ENCODE measurements at places on chromosomes 1 and 21.

GRCh38 chr1:7076572-7076971 lies 291.3 kb downstream of the CAMTA1 start:
- DNase-seq, result no peak

DNA sequence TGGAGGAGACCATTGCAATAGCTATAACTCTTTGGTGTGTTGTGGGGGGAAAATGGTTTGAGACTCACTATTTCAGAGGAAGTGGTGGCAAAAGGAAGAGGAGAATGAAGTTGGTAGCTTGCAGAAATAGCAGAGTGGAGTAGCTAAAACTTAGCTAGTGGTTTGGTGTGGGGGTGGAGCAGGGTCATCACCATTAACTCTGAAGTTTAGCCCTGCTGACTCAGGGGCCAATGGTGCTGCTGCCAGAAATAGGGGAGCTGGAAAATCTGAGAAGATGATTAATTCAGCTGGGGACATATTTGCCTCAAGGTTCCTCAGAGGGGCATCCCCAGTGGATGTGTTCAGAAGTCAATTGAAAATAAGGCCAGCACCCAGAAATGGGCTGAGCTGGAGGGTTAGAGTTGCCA lies 65.4 kb downstream of the RUNX1 start:
- DNase-seq, result peak; percentile 83

- no peak for DNase-seq
These were observed 135.5 kb upstream of the GRIK3 start for GRCh38 chr1:37169743-37170275.

- no peak for DNase-seq
These were observed 9.0 kb downstream of the NPR1 start for GRCh38 chr1:153687346-153688125.

DNA sequence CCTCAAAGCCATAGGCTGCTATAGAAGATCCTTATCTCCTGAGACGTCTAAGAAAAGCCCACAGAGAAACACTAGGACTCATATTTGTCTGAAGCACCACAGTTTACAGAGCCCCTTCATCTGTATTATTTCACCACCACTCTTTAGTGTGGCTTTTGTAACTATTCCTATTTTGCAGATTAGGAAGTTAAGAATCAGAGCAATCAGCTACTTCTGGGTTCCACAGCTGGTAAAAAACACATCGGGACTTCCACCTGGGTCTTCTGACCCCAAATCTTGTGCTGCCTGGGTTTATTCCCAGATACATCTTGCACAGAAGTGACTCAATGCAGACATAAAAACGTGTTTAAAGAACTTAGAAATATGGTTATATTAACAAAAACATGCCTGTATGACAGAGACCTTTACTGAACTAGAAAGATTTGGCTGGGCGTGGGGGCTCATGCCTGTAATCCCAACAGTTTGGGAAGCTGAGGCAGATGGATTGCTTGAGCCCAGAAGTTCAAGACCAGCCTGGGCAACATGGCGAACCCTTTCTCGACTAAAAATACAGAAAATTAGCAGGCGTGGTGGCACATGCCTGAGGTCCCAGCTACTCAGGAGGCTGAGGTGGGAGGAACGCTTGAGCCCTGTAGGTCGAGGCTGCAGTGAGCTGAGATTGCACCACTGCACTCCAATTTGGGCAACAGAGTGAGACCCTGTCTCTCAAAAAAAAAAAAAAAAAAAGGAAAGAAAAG lies 40.9 kb downstream of the ELK4 start:
- DNase-seq, result no peak

- DNase-seq, result peak; percentile 12
These were observed 10.2 kb downstream of the DDI2 start for GRCh38 chr1:15627343-15627988.

DNA sequence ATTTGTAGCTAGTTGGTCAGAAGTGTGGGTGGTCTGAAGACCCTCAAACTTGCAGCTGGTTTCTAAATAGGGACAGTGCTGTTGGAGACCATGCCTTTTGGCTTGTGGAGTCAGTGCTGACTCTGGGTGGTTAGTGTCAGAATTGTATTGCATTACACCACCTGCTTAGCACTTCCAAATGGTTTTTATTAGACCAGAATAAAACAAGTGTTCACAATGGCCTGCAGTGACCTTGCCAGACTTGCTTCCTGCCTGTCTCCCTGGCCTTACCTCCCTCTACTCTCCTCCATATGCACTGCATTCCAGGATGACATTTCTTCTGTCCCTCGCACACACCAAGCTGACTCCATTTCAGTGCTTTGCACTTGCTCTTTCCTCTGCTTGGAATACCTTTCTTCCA lies 72.7 kb upstream of the CNIH3 start:
- no peak for DNase-seq

- no peak for DNase-seq
These were observed 36.1 kb downstream of the NIPAL3 start for GRCh38 chr1:24451746-24452145.

GRCh38 chr1:239963856-239964255 lies 127.8 kb upstream of the FMN2 start:
- no peak for DNase-seq

DNA sequence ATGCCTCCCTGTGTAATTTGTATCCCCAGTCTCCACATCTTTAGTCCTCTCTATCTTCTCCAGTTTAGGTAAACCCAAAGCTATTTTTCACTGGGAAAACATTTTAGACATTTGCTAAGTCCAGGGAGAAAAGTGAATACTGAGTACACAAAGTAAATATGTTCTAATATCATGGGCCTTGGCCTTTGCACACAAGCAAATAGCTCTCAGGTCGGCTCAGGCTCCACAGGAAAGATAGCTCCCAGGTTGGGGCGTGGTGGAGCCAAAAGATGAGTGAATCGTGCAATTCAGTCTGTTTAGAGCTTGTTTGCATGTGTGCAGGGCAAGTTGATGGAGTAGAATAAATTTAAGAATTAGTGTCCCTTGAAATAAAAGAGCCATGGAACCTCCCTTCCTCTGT lies 7.9 kb downstream of the RGSL1 start:
- DNase-seq, result no peak

DNA sequence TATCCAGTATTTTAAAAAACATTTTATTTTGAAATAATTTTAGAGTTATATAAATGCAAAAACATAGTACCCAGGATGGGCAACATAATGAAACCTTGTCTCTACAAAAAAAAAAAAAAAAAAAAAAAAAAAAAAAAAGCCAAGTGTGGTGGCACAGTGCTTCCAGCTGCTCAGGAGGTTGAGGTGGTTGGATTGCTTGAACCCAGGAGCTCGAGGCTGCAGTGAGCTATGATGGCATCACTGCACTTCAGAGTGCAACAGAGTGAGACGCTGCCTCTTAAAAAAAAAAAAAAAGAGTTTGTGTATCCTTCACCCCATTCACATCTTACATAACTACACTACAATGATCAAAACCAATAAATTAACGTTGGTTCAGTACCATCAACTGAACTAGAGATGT lies 115.6 kb upstream of the KIF26B start:
- no peak for DNase-seq

DNA sequence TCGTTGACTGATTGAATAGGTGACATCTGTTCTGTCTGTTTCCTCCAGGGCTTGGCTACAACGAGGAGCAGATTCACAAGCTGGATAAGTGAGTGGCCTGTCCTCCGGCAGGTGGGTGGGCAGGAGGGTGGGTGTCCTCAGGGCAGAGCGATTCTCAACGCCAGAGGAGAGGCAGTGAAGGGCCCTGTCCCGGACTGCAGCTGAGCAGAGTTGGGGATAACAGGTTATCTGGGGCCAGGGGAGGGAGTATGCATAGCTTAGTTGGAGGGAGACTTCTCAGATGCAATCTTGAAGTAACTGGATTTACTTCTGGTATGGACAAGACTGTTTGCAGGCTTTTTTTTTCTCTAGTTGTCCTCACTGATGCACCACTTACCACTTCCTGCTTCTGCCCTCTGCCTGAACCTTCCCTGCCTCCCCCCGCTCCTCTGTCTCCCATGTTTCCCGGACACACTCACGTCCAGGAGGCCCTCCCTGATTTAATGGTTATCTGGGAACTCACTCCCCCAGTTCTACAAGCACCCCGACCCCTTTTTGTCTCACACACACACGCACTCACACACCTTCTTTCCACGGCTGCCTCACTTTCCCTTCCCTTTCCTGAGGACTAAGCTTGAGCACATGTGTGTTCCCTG lies 16.4 kb upstream of the RASSF5 start:
- no peak for DNase-seq

DNA sequence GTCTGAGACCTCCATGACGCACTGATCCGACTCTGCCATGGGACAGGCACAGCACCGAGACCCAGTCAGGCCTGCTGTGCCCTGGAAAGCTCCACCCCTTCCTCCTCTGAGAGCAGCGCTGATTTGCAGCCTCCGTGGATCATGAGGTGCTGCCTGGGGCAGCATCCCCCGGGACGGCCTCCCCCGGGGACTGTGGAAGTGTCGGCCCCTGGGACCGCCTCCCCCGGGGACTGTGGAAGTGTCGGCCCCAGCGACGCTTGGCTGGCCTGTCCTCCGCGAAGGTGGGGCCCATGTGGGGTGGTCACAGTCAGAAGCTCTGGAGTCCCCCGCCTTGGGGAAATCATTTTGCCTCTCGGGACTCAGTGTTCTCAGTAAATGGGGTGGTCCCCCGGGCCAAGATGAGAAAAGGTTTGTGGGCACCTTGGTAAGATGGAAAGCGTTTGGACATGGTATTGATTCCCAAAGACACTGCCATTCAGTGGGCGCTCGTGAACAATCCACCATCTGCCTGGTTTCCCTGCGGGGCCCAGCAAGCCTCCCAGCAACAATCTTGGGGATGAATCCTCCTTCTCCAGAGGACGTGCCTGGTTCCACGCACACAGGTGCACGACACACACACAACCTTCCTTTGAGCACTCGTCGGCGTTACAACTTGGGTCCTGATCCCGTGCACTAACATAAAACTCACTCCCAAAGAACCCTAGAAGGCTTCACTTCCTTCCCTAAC lies 3.0 kb downstream of the TFF2 start:
- DNase-seq, result no peak

DNA sequence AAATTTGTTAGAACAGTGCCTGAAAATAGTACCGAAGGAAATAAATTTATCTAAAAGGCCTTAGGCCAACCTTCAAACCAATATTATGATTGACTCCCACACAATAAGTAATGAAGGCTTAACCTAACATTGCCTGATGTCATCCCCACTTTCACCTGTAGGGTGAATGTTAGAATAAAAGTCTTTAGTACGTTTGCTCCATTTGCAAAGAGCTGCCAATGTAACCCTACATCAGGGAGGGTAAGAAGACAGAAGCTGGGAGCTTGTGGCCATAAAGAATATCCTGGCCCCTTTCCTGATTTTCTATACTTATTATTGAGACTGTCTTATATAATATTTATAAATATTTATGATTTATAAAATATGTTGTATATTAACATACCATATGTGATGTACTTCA lies 661.8 kb upstream of the CXADR start:
- no peak for DNase-seq

DNA sequence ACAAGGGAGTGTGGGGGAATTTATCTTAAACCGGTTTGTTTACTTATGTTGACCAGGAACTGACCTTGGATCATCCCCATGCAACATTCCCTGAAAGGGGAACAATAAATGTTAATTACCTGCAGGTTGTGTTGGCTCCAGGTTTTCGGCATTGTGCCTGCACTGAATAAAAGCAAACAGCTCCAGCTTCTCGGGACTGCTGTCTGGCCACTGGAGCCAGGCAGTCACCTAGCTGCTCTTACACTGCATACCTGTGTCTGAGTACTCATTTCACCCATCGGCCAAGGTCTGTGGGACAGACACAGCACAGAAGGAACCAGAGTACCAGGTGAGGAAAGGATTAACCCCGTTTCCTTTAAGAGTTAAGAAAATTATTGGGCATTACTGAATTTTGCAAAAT lies 32.7 kb upstream of the CTBS start:
- no peak for DNase-seq

DNA sequence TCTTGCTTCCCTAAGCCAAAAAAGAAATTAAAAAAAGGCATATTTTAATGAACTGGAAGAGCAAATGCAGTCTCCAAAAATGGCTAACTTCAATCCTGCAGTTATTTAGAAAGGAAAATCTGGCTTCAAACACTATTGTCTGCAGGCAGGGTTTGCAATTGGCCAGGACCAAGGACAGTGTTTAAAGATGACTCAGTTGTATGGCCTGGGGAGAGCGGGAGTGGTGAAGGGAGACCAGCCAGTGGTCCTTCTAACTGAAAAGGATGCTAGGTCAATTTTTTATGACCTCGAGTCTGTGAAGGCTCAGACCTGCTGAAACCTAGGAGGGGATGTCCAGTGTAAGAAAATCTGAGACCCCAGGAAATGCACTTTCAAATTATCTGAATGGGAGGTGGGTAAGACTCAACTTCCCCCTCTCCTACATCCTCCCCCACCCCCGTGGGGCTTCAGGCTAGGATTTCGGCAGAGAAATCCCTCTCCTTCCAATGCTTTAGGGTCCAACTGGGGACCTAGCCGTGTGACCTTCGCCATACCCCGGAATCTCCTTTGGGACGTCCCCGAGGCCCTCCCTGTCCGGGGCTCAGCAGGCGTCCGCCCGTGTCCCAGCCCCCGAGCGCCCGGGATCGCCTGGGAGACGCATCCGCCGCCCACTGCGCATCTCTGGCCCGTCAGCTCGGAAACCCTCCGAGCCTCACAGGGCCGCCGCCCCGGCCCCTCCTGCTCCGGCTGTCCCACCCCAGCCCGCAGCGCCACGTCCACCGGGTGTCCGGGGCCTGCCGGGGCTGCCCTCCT lies 602 bp upstream of the RIMKLA start:
- DNase-seq, result no peak

GRCh38 chr21:15495965-15496364 lies 233.8 kb upstream of the USP25 start:
- no peak for DNase-seq

GRCh38 chr1:63663301-63663700 lies 70.1 kb downstream of the PGM1 start:
- no peak for DNase-seq

DNA sequence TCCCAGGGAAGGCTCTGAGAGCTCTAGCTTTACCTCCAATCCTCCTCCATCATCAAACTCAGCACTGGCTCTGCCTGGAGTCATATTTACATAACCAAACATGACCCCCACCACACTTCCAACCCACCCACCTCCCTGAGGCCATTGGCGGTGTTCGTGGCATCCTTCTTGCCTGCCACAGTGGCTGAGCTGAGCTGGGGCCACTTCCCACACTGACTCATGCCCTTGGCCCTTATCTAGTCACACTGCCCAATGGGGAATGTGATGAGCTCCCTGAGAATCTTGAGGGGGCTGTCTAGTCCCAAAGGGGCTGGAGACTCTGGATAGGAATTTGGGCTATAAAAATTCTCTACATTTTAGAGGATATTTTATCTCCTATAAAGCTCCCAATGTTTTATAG lies 230.9 kb upstream of the IRF2BP2 start:
- DNase-seq, result peak; percentile 52

GRCh38 chr1:116586741-116587143 lies 15.9 kb upstream of the CD58 start:
- no peak for DNase-seq

GRCh38 chr21:35179990-35180540 lies 131.0 kb upstream of the RUNX1 start:
- no peak for DNase-seq

GRCh38 chr1:91731815-91732214 lies 154.1 kb downstream of the TGFBR3 start:
- DNase-seq, result peak; percentile 32

DNA sequence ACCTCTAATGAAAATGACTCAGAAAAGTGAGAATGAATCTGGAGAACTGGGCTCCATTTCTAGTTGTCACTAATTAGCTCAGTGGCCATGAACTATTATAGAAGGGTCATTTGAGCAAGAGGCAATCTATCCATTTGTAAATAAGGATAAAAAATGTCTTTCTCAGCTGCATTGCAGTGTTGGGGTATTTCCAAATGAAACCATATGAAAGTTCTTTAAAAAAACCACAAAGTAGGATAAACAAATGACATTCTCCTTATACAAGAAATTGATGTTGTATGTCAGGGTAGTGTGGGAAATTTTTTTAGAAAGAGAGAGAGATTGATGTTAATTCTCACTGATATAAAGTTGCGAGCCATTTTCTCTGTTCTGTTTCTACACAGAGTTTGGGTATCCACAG lies 26.0 kb downstream of the FMO3 start:
- DNase-seq, result no peak

All from stimulated activated naive CD8-positive, alpha-beta T cell treated with anti-CD3 and anti-CD28 coated beads, Interleukin-15, amount 100 ng/mL, for 72 hours (primary cell).